ENCODE measurements at places on chromosomes 5 and 9.
A peak's percentile ranks its signal among the peaks of the same experiment; 100 is the strongest.

DNA sequence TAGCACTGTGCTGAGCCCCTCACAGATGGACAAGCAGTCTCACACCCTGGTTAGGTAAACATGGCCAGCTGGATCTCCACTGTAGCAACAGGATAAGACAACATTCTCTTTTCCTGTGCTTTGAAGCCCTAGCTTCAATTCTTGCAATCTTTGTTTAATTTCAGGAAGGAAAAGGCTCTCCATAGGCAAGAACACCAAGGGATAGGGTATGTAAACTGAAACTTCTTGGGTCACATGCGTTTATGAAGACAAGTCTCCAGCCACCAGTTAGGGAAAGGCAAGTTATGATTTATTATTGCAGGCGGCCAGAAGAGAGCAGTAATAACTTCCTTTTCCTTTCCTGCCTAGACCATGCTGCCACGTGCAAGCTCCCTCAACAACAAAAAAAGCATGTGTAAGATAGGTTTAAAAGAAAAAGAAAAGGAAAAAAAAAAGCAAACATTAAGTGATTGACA, 50.1 kb upstream of the POU5F2 start:
- DNase-seq, result no peak

DNA sequence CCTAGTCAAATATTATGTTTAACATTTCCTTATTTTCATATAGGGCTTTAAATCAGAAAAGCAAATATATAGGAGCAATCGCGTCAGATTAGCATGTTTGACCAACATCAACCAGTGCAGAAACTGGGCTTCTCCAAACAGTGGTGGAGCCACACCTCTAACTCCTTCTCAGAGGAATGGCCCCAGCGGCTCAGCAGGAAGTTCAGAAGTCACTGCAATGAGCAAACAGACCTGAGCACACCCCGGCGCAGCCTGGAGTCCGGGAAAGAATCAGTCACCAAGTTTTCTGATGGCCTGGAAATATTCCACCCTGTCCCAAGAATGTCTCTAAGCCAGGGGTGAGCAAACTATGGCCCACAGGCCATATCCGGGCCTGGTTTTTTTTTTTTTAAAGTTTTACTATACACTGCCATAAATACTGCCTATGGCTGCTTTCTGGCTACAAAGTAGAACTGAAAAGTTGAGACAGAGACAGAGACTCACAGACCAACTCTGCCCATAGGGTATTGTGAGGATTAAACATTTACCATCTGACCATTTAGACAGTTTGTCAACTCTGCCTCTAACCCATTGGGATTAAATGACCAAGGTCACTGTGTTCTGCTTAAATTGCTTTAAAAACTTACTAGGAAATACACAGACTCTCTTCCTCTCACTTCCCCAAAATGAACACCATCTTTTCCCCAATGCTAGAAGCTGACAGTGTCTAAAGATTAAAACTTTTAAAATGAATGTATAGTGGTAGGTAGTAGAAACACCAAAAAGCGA, 5.4 kb downstream of the GOLM1 start:
- DNase-seq, result no peak

GRCh38 chr5:93289942-93290341, 291.1 kb downstream of the NR2F1-AS1 start:
- peak; percentile 4 for DNase-seq

- no peak for DNase-seq
These were observed 3.7 kb downstream of the PHF24 start for GRCh38 chr9:34961574-34962490.

GRCh38 chr9:109497226-109498153, 617 bp downstream of the PTPN3 start:
- DNase-seq, result no peak

DNA sequence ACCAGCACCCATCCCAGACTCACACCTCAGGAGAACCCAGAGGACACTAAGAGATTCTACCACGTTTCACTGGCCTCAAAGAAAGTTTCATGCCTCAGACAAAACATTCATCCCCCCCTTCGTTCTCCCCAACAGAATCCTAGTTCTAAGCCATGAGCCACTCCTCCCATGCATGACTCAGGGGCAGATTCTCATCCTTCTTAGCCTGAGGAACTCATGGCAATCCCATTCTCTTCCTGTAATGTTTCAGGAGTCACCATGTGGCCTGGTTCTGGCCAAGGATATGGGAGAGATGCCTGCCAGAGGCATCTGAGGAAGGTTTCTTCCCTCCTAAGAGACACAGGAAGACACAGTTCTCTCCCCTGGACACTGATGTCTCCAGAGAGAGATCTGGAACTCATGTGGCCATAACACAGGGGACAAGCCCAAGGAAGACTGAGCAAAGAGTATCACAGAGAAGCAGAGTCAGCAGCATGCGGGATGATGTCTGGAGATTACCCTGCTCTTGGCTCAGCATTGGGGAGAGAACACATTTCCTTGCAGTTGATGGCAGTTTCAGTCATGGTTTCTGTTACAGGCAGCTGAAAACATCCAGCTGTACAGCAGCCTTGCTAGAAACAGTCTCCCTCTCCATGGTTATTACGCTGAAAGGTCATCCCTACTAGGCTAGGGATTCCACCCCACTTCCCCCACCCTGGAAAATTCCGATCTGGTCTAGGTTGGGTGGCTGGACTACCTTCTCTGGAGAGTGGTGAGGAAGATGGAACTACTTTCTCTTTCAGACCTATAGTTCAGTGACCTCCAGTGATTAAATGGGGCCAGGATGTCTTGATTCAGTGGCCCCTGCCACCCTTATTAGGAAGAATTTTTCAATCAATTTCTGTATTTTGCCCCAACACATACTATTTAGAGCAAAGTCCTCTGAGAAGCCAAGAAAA, 115.4 kb downstream of the ZNF608 start:
- DNase-seq, result no peak

GRCh38 chr9:36603006-36603405, 30.3 kb downstream of the MELK start:
- no peak for DNase-seq

DNA sequence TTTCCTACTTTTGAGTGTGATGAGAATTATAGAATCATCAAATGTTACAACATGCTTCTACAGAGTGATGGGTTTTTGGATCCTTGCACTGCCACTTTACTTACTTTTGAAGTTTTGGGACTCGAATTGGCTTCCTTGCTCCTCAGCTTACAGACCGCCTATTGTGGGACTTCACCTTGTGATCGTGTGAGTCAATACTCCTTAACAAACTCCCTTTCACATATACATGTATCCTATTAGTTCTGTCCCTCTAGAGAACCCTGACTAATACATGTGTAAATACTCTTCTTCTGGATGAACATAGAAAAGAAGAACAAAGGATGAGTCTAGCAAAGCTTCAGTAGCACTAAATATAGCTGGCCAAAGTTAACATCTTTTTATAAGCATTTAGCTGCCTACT, 98.7 kb upstream of the PDE4D start:
- no peak for DNase-seq

DNA sequence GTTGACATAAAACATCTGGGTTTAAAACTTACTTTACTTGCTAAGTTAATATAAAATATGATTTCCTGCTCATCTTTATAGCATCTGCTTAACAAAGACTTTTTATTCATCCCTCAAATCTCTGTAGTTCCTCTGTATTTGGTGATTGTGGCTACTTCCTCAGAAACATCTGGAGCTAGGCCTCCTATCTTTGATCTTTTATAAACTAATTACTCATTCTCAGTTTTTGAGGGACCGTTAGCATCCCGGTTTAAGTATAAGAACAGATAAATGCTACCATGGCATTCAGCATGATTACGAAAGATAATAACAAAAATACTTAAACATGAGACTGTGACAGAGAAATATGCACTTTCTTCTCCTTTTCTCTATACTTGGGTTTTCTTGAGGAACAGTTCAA, 85.3 kb downstream of the SLC38A9 start:
- DNase-seq, result no peak

GRCh38 chr5:75023368-75024159, 28.8 kb downstream of the GCNT4 start:
- peak; percentile 35 for DNase-seq
